Stimulated activated CD4-positive, alpha-beta T cell treated with anti-CD3 and anti-CD28 coated beads, Interleukin-2, amount 100 ng/mL, for 24 hours (primary cell): ENCODE measurements at places on chromosomes 1 and 21.

DNA sequence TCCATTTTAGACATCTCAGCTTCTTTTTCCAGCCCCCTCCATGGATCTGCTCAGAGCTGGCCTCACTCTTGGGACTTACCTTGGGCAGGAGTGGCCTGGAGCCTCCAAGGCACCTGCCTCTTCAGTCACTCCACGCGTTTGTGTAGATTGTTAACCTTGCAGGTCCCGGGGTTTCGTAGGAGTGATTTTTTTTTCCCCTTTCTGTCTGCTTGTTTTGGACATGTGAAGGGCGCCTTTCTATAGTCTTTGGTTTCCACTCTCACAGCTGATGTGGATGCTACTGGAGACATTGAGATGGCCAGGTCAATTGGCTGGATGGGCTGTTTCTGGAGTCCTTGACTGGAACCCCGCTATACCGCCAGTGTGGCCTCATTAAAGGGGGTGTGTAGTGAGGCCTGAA lies 2.0 kb upstream of the SDHB start:
- no peak for DNase-seq

DNA sequence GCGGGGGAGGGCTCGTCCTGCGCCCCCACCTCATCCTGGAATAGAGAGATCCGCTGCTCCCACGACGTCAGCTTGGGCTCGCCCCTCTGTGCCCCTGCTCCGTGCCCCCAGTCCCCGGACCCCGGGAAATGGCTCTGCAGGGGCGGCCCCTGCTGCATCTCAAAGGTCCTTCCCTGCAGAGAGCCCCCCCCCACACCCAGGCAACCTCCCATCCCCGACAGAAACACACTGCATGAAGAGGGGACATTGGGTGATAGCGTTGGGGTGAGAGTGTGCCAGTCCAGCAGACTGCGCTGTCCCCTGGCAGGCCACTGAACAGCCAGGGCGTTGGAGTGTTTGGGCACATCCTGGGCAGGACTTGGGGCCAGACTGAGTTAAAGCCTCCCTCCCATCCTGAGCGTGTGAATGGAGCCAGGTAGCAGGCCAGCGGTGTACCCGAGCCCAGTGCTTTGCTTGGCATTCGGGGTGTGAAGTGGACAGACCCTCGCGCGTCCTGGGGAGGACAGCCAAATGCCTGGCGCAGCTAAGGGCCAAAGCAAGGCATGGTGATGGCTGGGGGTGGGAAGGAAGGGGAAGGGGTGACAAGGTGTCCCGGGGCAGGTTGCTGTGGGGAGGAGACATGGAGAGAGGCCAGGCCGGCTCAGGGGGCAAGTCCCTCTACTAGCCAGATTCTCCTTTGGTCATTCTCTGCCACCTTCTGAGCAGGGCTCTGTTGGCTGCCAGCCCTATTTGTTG lies 633 bp upstream of the ETNK2 start:
- DNase-seq, result no peak

- no peak for DNase-seq
Measured at GRCh38 chr1:208149776-208150514, 94.2 kb downstream of the PLXNA2 start.

DNA sequence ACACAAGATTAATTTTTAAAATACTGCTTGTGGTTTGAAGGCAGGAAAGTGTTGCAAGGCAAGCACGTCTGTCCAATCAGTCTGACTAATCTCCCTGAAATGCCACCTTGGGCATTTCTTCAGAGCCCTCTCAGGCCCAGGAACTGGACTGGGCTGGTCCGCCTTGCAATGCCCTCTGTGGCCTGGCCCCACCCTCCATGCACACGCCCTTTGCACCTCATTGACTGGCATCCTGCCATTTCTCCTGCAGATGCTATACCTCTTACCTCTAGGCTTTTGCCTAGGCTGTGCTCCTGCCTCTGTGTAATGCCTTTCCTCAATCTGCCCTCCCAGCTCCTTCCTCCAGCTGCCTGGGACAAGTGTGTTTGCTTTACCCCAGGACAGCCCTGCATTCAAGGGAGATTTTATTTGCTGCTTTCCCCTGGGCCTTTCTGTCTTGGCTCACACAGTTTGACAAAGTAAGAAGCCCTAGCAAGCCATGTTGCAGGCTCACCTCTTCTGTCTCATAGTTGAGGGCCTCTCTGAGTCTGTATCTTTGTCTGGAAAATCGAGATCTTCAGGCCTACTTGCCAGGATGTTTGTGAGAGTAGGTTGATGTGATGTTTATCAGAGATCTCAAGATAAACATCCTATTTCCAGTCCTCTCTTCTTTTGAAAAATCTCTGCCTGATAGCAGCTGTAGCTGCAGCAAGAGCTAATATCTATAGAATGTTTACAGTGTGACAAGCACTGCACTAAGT lies 149.2 kb upstream of the JUN start:
- no peak for DNase-seq

GRCh38 chr1:179803104-179803503 lies 60.0 kb downstream of the FAM163A start:
- DNase-seq, result no peak

- no peak for DNase-seq
Measured at GRCh38 chr1:179066471-179066870, 15.4 kb upstream of the TOR3A start.

DNA sequence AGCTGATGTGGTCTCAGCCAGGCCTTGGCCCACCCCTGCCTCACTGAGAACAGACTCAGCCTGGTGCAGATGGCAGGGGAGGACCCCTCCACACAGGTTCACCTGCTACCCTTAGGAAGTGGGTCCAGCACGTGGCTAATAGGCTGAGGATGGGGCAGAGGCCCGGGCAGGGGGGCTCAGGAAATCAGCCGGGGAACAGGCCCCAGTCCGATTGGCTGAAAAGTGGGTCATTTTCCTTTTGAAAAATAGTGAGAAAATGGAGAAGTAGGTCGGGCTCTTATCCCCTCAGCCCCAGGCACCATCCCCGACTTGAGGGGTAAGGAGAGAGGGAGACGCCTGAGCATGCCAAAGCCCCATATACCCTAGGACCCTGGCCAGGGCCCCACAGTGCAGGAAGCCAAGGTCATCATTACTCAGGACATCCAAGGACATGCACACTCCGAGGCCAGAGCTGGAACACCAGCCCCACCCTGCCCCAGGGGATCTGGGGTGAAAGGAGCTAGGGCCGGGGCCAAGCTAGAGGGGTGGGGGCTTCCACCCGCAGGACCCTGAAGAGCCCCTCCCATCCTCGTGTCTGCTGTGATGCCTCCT lies 11.0 kb downstream of the DLGAP3 start:
- DNase-seq, result no peak

DNA sequence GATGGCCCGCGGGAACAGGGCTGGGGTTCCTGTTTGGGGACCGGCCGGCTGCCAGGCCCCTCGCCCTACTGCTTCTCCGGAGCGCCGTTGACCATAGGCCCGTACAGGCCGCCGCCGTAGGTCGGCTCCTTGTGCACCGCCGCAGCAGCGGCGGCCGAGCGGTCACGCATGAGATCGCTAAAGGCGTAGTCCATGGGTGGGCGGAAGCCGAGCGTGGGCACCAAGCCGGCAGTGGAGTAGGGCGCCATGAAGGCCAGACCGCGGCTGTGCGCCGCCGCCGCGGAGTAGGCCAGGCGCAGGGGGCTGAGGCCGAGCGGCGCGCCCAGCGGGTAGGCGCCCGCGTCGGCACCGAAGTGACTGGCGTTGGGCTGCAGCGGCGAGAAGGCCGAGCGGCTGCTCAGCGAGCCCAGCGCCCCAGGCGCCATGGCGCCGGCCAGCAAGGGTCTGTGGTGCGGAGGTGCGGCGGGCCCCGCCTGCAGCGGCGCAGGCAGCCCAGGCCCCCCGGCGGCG lies 4.6 kb downstream of the DMRTA2 start:
- no peak for DNase-seq

DNA sequence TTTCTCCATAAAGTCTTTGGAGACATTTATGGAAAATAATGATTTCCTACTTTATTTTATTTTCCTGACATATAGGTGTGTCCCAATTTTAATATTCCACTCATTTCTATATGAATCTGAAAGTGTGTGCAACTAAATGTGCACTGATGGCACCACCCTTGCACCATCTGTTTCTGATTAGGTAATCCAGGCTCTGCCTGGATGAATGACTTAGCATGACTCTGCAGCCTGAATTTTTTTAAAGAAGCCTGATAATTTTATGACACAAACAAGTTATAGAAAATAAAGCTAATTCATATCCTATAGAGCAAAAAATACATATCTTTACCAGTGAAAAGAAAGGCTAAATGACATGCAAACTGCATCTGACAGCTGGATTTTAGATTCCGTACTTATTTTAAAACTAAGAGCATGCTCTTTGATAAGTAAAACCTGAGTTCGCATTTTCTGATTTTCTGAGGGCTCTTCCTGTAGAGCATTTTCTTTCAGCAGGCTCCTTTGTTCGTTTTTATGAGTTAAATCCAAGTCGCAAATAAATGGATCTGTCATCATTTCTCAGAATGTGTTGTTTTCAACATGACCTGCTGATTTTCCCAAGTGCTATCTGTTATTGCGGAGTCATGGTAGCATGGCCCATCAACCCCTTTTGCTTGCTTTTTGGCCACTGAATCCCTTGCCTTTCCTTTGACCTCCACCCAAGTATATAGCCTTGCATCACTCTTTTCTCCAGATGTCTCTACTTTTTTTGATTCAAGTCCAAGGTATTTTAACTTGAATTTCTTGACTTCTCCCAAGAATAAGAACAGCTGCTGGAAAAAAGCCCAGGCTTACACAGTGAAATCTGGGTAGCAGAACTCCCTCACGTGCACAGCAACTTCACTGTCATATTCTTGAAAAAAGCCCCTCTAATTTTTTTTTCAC lies 52.8 kb upstream of the LYPLAL1 start:
- no peak for DNase-seq

DNA sequence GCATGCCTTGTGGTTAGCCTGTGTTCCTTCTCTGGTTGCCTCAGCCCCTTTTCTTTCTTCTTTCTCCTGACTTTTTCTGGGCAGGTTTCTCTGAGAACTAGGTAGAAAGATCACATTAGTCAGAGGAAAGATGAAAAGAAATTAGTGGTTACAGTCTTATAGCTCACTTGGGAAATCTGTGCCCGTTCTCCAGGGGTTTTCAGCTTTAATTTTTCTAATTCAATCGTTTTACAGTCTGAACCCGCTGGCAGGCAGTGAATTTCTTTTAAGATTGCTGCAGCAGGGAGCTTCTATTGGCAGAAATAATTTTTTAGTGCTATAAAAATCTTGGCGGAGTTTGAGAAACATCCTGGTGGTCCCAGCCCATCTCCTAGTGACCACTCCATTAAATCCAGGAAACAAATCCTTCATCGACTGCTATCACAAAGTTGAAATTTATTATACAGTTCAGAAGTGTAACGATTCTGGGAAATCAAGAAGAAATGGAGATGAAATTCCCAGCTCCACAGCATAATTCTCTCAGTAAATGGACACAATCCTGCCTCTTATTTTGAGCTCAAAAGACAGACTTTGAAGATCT lies 113.1 kb downstream of the PCP4 start:
- DNase-seq, result no peak

GRCh38 chr1:44631333-44631646 lies 43.0 kb downstream of the TMEM53 start:
- no peak for DNase-seq

DNA sequence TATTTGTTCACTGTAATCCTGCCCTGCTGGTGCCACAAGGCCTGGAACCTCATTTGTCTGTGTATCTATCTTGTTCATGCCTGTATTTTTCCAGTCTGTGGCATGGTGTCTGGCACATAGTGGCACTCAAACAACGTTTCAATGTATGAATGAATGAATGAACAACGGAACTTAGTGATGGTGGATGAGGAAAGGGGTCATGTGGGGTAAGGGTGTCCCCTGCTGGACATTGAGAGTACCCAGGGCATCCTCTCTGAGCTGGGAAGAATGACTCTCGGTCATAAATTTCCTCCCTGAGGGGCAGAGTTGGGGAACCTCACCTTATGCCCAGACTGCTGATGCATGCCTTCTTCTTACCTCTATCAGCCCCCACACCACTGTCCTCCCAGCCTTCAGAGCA lies 18.9 kb upstream of the ZNF683 start:
- DNase-seq, result peak; percentile 33

DNA sequence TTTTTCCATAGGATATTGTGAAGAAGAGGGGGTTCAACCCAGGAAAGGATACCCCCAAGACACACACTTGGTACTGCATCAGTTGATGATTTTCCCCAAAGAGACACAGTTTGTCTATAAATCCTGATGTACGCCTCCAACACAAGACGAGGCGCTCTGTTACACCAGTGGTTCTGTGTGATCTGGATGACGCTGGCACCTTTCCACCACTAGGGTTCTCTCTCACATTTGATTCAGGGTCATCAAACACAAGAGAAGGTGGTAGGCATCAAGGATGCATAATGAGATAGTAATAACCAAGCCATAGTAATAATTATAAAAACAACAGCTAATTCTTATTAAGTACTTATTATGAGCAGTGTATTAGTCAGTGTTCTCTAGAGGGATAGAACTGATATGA lies 508.8 kb upstream of the ZP4 start:
- no peak for DNase-seq

- DNase-seq, result no peak
Measured at GRCh38 chr1:235612761-235613160, 36.8 kb downstream of the GNG4 start.

DNA sequence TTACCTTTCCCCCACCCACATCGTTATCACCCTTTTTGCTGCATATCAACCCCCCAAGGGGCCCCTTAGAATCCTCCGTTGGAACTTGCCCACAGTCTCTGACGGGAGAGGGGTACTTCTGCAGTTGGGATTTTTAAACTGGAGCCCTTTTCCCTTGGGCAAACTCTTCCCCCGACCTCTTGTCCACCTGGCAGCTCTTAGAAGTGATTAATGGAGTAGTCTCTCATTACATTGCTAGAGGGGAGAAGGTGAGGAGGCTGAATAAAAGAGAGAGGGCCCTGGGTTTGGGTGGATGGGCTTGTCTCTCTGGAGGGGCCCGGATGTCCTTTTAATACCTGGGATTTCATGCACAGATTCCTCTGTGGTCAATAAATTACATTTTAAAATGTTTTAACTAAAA lies 27.2 kb upstream of the TSPAN2 start:
- DNase-seq, result no peak
